ENCODE measurements at places on chromosomes 7 and 10.
A peak's percentile ranks its signal among the peaks of the same experiment; 100 is the strongest.

GRCh38 chr7:20601121-20601520 is 14.3 kb upstream of the ABCB5 start:
- DNase-seq: no peak

DNA sequence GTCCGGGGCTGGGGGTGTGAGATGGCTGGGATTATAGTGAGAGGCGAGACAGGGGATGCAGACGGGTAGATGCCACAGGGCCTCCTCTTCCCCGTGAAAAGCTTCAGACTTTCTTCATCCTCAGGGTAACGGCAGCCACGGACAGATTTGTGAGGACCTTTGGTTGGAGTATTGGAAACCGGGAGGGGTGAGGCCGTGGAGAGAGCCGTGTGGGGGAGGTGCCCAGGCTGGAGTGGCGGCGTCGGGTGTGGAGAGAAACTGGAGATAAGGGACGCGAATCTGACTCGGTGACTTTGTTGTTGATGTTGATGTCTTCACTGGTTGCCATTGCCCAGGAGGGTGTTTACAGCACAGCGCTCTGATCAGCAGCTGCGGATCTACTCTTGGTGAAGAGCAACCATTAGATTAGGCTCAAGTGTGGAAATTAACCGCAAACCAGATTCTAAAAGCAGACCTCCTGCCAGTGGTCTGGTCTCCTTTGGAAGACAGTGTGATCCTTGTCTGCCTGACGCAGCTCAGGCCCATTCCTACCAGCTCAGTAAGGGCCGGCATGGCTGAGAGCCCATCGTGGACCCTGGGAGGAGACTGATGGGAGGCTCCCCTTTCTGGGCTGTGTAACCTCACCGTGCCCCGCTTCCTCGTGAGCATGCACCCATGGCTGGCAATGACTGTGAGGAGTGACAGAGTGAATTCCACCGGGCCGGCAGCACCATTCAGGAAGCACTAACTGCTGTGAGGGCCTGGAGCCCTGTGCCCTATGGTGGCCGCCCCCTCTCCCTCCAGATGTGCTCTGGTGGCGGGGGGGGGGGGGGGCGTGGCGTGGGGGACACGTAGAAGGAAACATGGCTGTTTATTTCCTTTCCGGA is 90.3 kb downstream of the INPP5A start:
- DNase-seq: no peak

DNA sequence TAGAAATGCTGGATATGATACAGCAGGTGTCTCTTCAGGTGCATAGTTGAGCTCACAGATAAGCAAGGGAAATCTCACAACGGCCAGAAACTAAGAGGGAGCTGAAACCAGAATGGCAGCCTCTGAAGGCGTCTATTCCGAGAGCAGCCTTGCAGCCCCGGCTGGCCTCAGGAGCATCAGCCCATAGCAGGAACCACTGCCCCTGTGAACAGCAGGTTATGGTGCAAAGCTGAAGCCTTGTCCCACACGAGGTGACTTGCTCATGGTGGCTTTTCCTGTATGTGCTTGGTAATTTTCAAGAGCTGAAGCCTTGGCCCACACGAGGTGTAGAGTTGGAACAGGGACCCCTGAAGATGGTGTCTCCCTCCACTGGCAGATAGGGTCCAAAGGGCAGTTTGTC is 33.2 kb downstream of the BNIP3 start:
- no peak for DNase-seq

- peak; percentile 6 for DNase-seq
Measured at GRCh38 chr7:92731335-92732063, 104.9 kb downstream of the CDK6 start.

DNA sequence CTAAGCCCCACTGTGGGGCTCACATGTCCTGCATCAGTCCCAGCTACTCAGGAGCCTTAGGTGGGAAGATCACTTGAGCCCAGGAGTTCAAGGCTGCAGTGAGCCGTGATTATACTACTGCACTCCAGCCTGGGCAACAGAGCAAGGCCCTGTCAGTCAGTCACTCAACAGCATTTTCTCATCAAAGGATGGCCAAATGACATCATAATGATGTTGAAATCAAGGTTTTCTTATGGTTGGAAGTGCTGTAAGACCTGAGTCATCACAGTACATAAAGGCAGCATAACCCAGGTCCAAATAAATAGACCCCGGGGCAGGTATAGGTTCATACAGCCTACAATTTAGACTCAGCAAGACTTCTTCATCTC is 341.1 kb downstream of the PARD3 start:
- DNase-seq: no peak

GRCh38 chr7:80136261-80137055 is 1.8 kb downstream of the GNAI1 start:
- DNase-seq: no peak

DNA sequence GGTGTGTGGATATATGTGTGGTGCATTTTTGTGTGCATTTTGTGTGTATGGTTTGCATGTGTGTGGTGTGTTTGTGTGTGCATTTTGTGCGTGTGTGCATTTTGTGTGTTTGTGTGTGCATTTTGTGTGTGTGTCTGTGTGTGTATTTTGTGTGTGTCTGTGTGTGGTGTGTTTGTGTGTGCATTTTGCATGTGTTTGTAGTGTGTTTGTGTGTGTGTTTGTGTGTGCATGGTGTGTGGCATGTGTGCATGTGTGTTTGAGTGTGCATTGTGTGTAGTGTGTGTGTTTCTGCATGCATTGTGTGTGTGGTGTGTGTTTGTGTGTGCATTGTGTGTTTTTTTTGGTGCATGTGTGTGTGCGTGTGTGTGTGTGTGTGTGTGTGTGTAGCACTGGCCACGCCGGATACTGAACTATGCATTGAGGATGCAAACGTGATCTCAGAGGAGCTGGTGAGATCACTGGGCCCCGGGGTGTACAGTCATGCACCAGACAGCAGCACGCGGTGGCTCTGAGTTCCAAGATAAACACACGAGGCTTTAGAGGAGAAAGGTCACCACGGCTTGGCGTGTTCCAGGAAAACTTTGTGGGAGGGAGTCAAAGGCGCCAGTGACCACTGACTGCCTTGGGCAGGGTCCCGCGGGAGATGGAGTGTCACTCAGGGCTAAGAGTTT is 106.6 kb upstream of the SHH start:
- DNase-seq: no peak

DNA sequence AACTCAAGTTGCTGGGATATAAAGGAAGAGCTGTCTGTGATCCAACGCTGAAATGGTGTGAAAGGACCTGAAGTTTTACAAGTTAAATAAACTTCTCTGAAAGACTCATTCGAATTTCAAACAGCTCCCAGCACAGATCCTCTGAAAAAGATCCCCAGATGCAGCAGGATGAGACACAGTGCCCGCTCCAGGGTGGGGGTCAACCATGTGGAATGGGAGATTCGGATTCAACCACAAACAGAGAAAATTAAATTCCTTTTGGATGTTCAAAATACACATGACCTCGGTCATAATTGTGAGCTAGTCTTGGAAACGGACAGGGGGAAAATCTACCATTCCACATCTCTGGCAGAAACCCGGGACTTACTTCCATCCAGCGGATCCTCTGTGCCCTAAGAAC is 119.6 kb downstream of the PRKAG2 start:
- no peak for DNase-seq

GRCh38 chr10:6204341-6205191 is 1.8 kb downstream of the PFKFB3 start:
- DNase-seq: no peak

DNA sequence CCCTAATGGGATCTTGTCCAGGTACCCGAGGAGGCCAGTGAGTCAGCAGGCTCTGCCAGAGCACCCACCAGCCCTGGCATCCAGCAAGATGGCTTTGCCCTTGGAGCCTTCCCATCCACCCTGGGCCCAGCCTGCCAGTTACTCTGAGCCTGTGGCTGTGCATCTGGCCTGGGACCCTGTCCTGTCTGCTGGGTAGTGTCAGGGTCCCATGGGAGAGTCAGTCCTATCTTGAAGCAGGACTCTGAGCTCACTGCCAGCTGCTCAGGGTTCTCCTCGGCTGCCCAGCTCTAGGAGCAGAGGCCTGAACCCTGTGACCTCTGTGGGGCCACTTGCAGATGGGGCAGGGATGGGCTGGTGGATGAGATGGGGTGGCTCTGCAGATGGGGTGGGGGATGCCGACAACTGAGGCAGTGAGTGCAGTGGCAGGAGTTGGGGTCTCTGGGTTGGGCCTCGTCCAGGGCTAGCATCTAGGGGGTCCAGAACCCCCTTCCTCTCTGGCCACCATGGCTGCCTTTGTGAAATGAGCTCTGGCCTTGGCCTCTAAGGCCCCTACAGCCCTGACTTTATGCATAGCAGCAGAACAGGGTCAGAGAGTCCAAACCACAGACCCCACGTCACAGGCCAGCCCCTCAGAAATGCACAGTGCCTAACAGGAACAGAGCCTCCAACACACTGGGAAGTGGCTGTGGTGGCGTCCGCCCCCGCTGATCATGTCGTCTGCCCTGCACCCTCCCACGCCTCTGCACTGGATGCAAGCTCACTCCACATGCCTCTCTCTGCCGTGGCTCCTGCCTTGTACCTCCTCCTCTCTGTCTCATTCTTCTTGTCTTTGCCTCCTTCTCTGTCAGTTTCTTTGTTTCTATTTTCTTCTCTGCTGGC is 88.1 kb upstream of the RET start:
- DNase-seq: no peak

- DNase-seq: no peak
Measured at GRCh38 chr7:30470163-30470770, 8.3 kb downstream of the NOD1 start.

GRCh38 chr10:63627881-63628296 is 106.7 kb downstream of the REEP3 start:
- DNase-seq: no peak

DNA sequence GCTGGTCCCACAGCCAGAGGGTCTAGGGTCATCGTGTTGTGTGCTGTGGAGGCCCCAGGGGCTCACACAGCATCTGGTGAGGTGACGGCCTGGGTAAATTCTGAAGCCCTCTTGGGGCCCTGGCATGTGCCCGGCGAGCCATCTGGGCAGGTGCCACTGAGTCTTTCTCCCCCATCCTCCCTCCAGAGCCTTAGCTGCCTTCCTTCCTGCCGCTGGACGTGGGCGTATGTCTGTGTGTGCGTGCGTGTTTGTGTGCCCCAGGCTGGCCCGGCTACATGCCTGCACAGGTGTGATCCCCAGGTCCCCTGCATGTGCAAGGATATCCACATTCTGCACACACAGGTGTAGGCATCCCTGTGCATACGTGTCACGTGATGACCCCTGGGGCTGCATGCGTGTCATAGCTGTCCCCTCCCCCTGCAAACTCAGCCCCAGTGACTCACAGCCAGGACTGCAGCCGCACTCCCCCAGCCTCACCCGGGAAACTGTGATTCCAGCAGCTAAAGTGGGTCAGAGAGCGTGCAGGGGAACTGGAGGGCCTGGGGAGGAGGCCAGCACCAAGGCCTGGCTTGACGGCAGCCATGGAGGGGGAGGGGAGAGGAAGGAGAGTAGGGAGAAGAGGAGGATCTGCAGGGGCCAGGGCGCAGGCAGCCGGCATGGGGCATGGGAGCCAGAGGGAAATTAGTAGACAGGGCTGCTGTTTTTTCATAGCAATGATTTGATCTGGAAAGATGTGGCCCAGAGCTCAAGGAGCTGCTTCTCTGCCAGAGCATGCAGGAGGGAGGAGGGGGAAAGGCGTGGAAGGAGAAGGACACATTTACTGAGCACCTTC is 46.4 kb downstream of the ELFN1 start:
- DNase-seq: no peak

- no peak for DNase-seq
Measured at GRCh38 chr10:32929634-32930033, 28.4 kb downstream of the ITGB1 start.

GRCh38 chr10:114662646-114663217 is 4.7 kb upstream of the ABLIM1 start:
- DNase-seq: no peak

DNA sequence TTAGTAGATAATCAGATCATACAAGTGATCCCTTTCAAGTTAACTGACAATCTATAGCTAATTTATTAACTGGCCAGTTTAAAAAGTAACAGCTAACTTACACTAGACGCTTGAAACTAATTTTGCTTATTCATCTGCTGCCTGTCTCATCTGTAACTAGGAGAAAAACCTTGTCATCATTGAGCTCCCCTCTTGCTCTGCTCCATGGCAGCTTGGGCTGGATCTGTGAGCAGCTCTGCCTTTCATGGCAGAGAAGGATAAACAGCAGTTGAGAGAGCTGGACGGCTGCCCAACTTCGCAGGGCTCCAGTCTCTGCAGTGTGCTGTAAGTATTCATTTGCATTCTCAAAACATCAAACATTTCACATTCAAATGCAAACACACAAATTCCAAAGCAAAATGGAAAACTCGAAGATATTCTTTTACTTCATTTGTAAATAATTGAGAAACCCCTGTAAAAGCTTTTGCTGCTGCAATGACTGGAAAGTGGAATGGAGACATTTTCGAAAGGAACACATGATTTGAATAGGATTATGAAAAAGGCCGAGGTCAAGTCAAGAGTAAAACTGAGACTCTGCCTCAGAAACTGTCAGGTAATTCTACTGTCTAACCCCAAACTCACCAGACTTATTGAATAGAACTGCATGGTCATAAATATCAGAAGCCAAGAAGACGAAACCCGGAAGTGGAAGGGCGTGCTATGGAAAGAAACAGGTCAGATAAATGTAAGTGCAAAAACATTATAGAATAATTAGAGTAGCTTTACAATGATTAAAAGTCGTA is 17.6 kb downstream of the SLC35B4 start:
- DNase-seq: no peak

DNA sequence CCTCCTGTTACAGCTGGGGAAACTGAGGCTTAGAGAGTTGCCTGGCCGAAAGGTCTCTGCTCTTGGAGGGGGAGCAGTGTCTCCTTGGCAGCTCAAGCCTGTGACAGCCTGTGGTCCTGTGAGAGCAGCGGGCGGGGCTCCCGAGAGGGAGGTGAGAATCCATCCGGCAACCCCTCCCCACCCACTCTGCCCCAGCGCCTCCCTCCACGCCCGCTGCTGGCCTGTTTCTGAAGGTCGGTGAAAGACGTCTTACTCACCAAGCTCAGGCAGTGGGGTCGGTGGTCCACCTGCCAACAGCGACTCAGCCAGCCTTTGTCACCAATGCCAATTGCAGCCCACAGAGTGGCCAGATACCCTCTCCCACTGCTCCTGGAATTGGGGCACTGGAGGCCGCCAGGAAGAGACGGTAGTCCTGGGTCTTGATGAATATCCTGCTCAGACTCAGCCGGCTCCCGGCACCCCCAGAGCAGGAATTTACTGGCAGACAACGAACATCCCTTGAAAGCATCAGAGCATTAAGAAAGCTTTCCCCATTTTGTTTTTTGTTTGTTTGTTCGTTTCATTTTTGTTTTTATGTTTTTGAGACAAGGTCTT is 7.4 kb upstream of the TTYH3 start:
- no peak for DNase-seq

DNA sequence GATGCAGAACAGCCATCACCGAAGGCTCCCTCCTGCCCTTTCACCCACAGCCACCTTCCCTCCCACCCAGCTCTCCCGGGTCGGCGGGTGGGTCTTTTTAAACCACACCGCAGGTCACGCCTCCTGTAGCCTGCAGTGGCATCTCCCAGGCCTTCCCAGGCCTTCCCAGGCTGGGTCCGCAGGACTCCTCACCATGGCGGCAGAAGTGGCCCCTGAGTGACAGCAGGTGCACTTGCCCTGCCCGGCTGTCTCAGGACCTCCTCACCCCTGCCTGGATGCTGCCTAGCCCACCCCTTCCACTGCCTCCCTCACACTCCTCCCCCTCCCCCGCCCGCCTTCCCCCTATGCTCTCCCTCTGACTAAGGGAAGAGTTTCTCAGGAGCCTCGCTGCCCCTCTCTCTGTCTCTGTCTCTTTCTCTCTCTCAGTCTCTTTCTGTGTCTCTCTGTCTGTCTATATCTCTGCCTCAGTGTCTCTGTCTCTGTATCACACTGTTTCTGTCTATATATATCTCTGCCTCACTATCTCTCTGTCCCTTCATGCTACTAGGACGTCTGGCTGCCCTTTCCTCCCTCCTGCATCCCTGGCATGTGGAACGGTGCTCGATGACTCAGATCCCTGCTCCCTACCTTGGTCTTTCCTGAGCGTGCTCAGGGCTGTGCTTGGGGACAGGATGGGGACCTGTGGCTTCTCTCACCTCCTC is 57.5 kb downstream of the GLRX3 start:
- no peak for DNase-seq

Data from activated CD4-positive, CD25-positive, alpha-beta regulatory T cell (primary cell).